AG09319 (cell line): ENCODE measurements at places on chromosomes 7 and 10.

DNA sequence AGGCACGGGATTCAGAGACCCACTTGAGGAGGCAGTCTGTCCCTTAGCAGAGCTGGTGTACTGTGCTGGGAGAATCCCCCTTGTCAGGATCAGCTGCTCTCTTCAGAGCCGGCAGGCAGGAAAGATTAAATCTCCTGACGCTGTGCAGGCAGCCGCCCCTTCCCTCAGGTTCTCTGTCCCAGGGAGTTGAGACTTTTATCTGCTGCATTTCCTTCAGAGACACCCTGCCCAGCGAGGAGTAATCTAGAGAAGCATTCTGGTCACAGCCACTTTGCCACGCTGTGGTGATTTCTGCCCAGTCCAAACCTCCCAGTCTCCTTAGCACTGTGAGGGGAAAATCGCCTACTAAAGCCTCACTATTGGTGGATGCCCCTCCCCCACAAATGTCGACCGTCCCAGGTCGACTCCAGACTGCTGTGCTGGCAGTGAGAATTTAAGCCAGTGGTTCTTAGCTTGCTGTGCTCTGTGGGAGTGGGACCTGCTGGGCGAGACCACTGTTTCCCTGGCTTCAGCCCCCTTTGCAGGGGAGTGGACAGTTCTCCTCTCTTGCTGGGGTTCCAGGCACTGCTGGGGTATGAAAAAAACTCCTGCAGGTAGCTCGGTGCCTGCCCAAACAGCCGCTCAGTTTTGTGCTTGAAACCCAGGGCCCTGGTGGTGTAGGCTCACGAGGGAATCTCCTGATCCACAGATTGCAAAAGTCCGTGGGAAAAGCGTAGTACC is 265.4 kb downstream of the ZWINT start:
- DNase-seq = no peak

GRCh38 chr10:73907841-73908517 is 3.0 kb upstream of the PLAU start:
- DNase-seq = no peak

- DNase-seq = no peak
Measured at GRCh38 chr10:3613318-3613717, 171.7 kb downstream of the KLF6 start.

DNA sequence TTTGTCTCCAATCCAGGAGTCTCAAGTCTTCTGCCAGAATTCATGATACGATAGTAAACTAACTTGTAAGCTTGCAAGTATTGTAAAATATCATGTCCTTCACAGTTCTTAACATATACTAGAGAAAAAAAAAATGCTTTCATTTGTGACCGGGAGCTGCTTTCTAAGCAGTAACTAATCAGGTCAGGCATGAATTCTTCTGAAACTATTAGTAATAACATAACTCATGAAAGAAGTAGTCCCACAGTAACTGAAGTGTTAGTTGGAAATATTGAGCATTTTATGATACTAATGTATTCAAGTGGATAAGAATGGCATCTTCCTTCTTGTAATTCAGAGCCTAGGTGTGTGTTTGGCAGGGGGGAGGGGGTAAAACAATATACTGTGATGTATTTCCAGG is 665.6 kb downstream of the DNAJB9 start:
- DNase-seq = no peak

GRCh38 chr7:36171503-36171902 is 18.4 kb downstream of the EEPD1 start:
- DNase-seq = no peak

DNA sequence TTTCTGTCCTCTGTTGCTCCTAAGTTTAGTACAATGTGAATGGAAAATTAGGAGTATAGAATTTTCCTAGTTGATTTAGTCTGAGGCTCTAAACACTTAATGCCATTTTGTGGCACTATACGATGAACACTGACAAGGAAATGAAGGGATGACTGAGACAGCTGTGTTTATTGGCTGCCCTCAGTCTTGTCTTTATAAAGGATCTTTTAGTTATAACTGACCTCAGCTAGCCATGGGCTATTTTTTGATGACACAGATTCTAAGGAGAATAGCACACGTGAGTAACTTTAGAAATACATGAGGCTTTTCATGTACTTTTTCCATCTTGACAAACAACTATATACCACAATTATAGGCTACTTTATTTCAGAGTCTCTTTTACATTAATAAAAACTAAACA is 113.7 kb downstream of the PRKG1 start:
- DNase-seq = no peak

- DNase-seq = no peak
Measured at GRCh38 chr7:159212226-159212625, 67.6 kb upstream of the VIPR2 start.
